ENCODE measurements at places on chromosomes 11 and 22.

DNA sequence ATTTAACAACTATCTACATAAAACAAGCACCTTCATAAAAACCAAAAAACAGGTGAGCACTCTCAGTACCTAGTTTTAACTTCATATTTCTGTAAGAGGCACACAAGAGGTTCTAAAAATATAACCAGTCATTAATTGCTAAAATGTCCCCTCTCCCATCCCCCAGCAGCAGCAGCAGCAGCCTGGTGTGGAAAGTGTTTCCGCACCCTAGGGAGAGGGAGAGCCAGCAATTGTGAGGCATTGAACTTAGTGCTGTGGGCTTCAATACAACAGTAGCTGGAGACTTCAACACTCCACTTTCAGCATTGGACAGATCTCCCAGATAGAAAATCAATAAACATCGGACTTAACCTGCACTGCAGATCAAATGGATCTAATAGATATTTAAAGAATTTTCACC lies 1158.5 kb downstream of the JRKL start:
- no peak for DNase-seq

DNA sequence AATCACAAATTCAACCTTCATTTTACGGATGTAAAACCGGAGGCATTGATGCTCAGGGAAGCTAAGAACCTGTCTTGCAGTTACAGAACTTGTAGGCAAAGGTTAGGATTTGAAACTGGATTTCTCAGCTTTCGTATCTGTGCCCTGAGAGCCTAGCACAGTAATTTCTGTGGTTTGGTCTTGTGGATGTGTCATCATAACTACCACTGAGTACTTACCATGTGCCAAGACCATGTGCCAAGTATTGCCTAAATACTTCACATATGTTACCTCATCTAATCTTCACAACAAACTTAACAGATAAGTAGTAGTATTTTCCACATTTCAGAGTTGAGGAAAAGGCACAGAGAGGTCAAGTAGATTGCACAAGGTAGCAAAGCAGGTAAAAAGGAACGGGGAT lies 140.7 kb downstream of the NXPE2 start:
- no peak for DNase-seq

DNA sequence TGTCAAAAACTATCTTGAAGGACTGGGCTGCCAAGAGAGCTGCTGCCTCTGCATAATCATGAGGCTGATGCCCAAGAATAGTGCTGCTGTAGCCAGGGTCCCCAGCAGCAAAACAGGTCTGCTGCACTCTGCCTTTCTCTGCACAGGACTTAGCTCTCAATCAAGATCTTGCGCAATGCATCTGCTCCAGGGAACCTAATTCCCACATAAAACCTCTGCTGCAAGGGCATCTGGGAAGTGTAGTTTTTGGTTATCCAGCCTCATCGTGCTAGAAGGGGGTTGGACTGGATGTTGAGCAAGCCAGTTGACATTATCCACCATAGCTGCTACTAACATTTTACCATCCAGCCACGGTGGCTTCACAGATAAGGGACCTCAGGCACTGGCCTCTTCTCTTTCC lies 192.7 kb downstream of the C11orf91 start:
- no peak for DNase-seq

DNA sequence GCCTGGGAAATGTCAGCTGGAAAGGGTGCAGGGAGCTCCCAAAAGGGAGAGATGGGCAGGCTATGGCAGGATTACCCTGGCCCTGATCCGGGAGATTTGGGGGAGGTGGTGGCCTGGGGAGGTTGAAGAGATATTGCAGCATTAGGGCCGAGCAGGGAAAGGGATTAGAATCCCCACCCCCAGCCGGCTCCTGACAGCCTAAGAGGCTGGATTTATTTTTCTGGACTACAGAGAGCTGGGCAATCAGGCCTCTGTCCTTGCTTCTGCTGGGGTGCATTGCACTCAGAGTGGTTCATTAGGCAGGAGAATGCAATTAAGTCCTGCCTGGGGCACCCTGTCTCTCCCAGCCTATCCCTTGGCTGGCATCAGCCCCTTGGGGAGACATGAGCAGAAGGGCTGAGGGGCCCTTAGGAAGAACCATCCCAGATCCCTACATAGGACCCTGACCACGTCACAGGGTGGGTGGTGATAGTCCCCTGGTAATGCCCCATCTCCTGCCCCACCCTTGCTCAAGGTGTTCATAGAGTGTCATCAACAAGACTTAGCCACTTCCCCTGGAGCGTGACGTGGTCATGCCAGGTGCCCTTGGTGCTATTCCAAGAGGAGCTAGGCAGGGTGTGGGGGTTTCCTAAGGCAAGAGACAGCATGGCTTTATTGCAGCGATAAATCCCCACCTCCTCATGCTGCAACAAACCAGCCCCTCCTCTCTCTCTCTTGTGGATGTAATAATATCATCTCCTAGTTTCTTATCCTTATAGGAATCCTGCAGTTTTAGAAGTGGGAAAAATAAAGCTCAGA lies 38.4 kb upstream of the KLHL35 start:
- DNase-seq = no peak

GRCh38 chr11:103281301-103281700 lies 172.1 kb downstream of the DYNC2H1 start:
- no peak for DNase-seq

- DNase-seq = no peak
These were observed 528 bp upstream of the ARRB1 start for GRCh38 chr11:75351791-75352587.

DNA sequence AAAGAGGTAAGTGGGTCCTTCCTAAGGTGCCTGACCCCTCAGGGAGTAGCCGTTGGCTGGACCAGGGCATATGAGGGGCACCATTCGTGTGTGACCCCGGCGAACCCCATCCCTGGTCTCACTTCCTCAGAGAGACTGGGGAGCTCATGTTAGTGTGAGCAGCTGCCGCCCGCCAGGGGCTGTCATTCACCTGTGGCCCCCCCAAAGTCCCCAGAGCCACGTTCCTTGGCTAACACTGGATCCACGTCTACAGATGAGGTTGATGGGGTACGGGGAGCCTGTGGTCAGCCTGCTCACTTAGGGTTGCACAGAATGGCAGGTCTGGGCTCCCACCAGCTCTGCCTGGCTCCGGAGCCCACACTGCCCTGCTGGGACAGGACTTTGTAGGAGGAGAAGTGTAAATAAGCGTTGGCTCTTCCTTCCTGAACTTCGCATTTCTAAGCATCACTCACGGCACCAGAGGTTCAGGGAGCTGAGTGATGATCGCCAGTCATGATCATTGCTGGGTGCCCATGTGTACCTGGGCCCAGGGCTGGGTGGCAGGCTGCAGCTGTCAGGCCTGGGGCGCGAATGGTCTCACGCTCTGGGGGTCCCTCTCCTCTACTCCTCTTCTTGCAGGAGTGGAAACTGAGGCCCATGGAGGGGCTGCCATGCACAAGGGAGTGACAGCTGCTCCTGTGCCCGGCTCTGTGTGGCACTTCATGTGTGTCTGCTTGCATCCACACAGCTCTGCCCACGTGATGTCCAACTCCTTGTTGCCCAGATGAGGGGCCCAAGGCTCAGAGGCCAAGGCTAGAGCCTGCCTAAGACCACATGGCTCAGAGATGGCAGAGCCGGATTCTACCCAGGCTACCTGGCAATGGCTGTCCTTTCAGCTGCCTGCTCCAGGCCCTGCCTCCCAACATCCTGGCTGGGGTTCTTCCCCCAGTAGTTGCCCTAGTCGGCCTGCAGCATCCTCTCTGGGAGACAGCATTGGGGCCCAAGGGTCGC lies 11.1 kb downstream of the TTC38 start:
- no peak for DNase-seq

GRCh38 chr22:24453853-24454252 lies 26.5 kb downstream of the ADORA2A start:
- DNase-seq = no peak

GRCh38 chr11:24589064-24589463 lies 92.2 kb downstream of the LUZP2 start:
- no peak for DNase-seq

DNA sequence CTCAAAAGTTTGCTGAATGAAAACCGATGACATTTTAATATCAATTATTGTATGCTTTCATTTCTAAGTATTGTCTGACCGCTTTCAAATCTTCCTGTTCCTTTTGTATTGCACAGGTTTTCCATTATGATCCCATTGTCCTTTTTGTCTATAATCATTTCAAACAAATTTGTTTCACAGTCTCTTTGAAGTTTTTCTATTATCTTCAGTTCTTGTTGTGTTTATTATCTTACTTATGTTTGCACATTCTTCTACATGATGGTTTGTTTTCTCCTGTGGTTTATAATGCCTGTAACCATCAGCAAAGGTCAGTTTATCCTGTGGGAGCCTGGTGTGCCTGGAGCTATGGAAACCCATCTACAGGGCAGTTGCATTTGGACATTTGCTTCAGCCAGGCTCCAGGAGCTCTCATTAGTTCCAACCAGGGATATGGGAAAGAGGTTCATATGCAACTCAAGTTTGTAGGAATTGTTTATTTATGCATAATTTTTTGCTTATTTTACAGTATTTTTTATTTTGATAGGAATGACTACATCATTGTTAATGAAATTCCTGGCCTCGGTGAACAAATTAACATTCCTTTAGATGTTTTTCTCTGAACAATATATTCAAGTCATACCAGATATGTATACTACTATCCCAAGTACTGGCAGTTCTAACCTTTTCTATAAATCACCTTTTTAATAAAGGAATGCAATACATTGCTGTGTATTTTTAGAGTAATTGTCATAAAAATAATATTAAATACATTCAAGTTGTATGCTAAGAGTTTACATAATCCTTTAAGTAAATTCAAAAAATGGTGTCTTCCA lies 179.2 kb downstream of the SBF2 start:
- no peak for DNase-seq

GRCh38 chr11:87265979-87266378 lies 228.2 kb downstream of the TMEM135 start:
- DNase-seq = no peak

DNA sequence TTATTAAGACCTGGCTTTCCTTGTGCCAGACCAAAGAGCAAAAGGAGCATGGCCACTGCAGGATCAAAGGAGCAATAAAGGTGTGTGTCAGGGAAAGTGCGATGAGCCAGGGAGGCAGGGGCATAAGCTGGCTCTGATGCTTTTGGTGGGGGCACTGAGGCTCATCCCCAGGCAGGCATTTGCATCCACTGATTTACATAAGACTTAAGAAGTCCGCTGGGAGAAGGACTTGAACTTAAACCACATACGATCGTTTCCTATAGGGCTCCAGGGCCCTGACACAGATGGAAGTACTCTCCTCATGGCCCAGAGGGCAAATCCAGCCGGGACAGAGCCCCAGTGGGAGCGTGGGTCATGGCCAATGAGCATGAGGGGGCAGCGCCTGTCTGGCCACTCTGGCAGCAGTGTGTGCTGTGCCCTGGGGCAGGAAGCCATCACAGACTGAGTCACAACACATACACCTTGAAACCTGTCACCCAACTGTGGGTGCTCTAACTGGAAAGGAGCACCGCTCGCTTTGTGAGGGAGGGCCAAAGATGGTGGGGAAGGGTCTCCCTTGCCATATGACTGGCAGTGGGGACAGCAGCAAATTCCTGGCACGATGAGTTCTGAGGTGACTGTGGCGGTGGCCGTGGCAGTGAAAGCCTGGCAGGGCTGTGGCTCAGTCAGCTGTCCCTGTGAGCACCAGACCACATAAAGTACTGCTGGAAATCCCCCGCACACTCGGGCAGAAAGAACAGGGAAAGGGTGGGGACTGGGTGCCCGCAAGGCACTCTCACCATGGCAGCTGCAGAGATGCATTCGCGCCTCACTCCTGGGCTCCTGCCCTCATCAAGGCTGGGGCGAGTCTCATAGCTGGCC lies 79.4 kb upstream of the LMO1 start:
- no peak for DNase-seq

GRCh38 chr11:115316696-115317095 lies 187.5 kb downstream of the CADM1 start:
- DNase-seq = no peak

- no peak for DNase-seq
These were observed 49.7 kb downstream of the CCDC34 start for GRCh38 chr11:27313157-27313821.

DNA sequence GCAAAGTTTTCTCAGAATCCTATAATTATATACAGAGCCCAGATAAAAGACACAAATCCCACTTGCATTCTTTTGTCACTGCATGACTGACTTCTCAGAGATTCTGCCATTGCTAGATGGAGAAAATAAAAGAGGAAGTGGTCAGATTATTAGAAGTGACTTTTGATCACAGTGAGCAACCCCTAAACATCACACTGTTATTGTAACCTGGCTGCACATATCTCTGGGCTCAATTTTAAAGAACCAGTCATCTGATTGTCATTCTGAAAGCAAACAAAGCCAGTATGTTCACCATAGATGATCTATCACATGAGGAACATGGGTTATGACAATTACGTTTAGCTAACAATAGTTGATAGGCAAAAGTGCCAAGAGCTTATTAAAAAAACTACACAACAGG lies 47.8 kb downstream of the COPB1 start:
- no peak for DNase-seq

GRCh38 chr11:59000003-59000402 lies 60.7 kb downstream of the GLYATL1 start:
- no peak for DNase-seq

- DNase-seq = no peak
These were observed 12.6 kb upstream of the MMP20 start for GRCh38 chr11:102637731-102638130.

- DNase-seq = no peak
These were observed 342.6 kb downstream of the TBC1D22A start for GRCh38 chr22:47105085-47105484.

- DNase-seq = no peak
These were observed 350.8 kb downstream of the BRD1 start for GRCh38 chr22:49476800-49477400.

GRCh38 chr22:20807315-20807752 lies 33.4 kb downstream of the SERPIND1 start:
- no peak for DNase-seq

- DNase-seq = no peak
These were observed 21.2 kb downstream of the SYT13 start for GRCh38 chr11:45264839-45265515.

DNA sequence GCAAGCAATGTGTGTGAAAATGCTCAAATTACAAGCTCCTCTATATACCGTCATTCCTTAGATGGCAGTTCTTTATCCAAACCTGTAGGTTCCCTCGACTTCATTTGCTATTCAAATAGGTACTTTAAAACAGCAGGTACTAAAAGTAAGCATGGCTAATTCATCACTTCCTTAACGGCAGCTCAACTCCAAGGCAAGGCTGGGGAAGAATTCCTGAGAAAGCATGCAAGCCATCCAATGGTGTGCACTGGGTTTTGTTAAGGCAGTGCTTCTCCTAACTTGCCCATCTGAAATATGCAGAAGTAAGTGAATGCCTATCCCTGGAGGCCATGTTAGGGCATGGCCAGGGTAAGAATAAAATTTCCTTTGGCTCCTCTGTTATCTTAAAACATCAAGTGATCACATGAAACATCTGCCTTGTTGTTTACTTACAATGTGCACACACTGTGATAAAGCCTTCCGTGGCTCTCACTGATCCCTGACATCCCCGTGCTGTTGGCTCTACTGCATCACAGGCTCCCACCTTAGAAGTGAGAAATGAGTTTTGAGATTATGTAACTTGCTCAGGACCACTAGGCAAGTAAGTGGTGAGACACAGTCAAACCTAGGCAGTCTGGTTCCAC lies 52.1 kb downstream of the SMCO4 start:
- DNase-seq = no peak

DNA sequence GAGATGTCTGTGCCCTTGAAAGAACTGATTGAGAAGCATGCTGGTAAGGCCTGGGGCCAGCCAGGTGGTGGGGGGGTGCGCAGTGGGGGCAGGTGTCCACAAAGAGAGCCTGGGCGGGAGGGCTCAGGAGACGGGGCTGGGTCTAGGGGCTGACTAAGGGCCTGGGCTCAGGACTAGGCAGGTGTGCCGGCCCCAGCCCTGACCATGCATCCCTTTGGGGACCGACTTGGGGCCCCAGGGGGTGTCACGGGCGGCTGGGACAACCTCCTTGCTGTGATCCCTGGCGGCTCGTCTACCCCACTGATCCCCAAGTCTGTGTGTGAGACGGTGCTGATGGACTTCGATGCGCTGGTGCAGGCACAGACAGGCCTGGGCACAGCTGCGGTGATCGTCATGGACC lies 4.4 kb downstream of the NDUFV1 start:
- no peak for DNase-seq
